ENCODE measurements at places on chromosomes 3 and 15.

DNA sequence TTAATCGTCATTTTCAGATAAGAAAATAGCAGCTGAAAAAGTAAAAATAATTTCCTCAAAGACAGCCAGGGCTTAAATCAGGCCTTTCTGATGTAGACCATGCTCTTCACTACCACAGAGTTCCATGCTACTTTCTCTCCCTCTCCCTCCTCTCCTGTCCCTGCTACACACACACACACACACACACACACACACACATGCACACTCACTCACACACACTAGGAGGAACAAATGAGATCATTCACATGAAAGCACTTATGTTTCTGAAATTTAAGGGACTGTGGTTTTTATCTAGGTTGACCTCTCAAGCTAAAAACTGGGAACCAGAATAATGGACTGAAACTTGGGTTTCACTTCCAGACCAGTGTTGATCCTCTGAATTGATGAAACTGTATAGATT is 4.1 kb upstream of the PSMA4 start:
- DNase-seq = no peak

GRCh38 chr3:52028572-52028971 is 27.8 kb downstream of the DUSP7 start:
- no peak for DNase-seq

GRCh38 chr3:8767256-8767666 is 2.2 kb downstream of the OXTR start:
- no peak for DNase-seq

- no peak for DNase-seq
Observed at GRCh38 chr3:134419960-134420321, 45.7 kb upstream of the AMOTL2 start.

GRCh38 chr3:181327349-181327748 is 337.8 kb upstream of the DNAJC19 start:
- no peak for DNase-seq

GRCh38 chr3:27312044-27312668 is 57.0 kb downstream of the NEK10 start:
- DNase-seq = no peak

GRCh38 chr15:23416349-23417276 is 30.4 kb downstream of the GOLGA6L2 start:
- no peak for DNase-seq

- DNase-seq = no peak
Observed at GRCh38 chr3:18611991-18612390, 186.9 kb upstream of the SATB1 start.

DNA sequence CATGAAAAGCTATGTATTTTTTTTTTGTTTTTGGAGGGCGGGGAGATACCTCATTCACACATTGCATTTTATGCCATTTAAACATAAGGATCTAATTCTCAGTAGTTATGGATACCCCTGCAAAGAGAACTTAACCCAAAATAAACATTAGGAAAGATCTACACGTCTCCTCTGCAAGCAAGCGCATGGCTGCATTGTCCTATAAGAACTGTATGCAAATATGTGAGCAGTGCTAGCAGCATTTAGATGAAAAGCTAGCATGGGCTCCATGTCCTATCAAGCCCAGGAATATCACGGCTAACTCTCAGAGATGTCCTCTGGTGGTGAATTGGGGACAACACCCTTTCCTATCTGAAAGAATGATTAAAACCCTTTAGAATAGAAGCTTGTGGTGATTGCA is 292.8 kb downstream of the MEX3B start:
- no peak for DNase-seq

DNA sequence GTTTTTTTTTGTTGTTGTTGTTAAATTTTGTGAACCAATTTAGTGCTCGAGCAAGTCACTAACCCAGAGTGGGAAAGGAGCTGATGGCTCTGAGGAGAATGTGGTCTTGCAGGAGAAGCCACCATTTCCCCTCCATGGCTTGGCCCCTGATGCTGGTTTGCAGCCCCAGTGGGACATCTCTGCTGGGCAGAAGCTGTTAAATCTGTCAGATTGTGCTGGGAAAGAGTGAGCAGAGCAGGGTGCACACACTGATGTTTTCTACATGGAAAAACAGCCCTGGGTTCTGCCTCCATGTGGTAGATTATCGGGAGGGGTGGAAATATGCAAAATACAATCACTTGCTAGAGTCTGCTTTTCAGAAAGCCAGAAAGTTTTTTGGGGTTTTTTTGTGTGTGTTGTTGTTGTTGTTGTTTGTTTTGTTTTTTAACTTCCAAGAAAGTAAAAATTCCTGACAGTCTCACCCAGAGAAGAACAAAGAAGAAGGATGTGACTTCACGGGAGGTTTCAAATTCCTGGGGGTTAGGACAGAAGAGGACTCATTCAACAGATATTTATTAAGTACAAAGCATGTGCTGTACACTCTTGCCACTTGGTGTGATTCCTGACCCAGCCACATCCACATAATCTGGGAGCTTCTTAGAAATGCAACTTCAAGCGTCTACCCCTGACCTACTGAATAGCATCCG is 133.7 kb downstream of the FOXB1 start:
- DNase-seq = no peak

GRCh38 chr15:39260791-39261190 is 320.1 kb upstream of the THBS1 start:
- no peak for DNase-seq

- no peak for DNase-seq
Observed at GRCh38 chr15:70266412-70267121, 168.8 kb upstream of the TLE3 start.

DNA sequence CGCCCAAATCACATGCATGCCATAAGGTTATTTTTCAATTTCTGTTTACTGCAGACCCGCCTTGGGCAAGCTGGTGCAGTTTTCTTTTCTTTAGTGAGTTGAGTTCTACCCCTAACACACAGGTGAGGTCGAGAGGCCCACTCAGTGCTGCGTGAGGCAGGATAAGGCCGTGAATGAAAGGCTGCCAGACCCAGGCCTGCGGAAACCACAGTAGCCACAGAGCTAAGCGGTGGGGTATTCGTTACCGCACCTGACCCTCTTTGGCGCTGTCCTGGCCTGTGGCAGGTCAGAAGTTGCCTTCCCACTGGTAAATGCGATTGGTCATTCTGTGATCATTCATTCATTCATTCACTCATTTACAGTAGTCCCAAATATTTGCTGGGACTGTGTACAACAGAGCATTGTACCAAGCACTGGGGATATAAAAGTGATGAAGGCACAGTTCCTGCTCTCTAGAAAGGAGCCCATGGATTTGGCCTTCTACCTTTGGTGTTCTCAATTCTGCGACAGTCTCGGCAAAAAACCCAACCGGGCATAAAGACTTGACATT is 144.8 kb downstream of the XXYLT1 start:
- no peak for DNase-seq

GRCh38 chr3:14645453-14645852 is 6.1 kb upstream of the CCDC174 start:
- DNase-seq = no peak

GRCh38 chr3:166304584-166304983 is 467.4 kb upstream of the BCHE start:
- DNase-seq = no peak

DNA sequence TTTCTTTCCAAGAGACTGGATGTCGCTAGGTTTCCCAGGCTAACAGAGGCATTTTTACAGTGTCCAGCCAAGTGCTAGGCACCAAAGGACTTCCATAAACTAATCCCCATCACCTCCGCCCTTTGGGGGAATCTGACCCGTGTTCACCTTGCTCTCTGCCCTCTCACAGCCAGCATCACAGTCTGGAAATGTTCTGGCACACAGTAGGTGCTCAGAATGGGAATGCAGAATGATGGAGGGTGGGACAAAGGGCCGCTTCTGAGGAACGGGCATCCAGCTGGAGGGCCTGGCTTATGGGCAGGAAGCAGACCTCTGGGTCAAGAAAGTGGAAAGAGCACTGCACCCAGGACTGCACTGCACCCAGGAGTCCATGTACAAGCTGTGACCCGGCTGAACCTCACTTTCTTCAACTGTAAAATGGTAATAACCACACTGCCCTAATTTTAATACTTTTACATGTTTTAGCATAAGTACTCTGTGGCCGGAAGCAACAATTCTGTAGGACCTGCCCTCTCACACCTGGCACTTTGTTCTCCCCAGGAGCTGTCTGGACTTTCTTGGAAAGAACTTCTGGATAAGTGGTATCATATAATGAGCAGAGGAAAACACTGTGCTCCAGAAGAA is 901 bp upstream of the NMB start:
- no peak for DNase-seq
